ENCODE measurements at places on chromosomes 13 and 19. TPM values are rescaled to one million over a fixed set of nuclear protein-coding genes. Genes with fewer than 3 reads are reported as not detected.
A peak's percentile ranks its signal among the peaks of the same experiment; 100 is the strongest.

Gene CABP5
- not detected for total RNA-seq

Gene TMEM59L
- total RNA-seq: not detected

Gene CLEC11A
- total RNA-seq: 6.1 TPM

Gene NOTCH3
- total RNA-seq: 54.5 TPM

Gene PSG11
- total RNA-seq: not detected

Gene CYP4F8
- total RNA-seq: not detected

Gene MLNR
- total RNA-seq: not detected

Gene OR7D2
- total RNA-seq: not detected

Gene TRPC4
- total RNA-seq: 0.39 TPM

Gene ANKLE1
- total RNA-seq: 13.6 TPM

Gene LYPD3
- total RNA-seq: not detected

DNA sequence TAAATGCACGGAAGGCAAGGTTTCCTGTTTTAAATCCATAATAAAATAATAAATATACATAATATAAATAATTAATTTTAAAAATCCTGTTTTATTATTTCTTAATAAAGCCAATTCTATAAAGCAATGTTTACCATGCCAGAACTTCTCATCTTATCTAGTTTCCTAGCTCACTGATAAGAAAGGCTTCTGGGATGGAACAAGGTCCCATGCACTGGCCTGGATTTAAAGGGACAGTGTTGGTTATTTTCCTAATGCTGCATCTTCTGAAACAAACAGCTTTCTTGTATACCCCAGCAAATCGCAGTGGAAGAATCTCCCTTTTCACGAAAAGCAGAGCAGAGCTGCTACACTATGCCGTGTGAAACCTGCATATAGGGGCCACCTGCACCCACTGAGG is 68.8 kb downstream of the LNX2 start:
- no peaks in the 10 kb centered on the region for H3K4me1 ChIP-seq
- peaks cover 15% of the 10 kb centered on the region for H3K36me3 ChIP-seq
- no peaks in the 10 kb centered on the region for H3K27me3 ChIP-seq
- no peak overlapping the region for H3K4me3 ChIP-seq
- no peak for DNase-seq
- no peak overlapping the region for H3K27ac ChIP-seq

GRCh38 chr19:53945441-53945840 is 17.3 kb upstream of the CACNG8 start:
- no peak overlapping the region for H3K27ac ChIP-seq
- no peaks in the 10 kb centered on the region for H3K27me3 ChIP-seq
- no peak for DNase-seq
- H3K4me3 ChIP-seq: no peak overlapping the region
- no peaks in the 10 kb centered on the region for H3K4me1 ChIP-seq

DNA sequence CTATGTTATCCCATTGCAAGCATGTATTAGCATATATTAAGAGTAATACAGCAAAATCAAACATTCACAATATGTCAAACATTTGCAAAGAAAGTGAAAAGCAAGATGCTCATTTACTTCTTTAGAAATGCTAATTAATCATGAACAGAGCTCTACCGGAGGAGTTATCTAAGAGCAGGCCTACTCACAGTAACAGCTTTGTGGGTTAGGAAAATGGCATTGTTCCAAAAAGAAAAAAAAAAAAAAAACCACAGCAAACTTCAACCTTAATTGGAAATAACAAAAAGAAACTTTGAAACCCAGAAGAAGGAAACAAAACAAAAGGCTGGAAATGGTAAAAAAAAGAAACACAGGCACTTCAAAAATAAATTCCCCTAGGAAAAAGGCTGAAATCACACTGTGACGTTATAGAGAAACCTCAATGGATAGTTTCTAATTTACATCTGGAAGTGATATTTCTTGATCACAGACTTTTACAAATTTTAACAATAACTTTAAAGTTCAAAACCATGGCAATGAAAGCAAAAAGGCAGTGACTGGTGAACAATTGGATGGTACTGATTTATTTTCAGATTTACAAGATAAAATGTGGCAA is 1236.8 kb upstream of the SPRY2 start:
- H3K4me3 ChIP-seq: no peak overlapping the region
- no peaks in the 10 kb centered on the region for H3K36me3 ChIP-seq
- no peak for DNase-seq
- no peak overlapping the region for H3K27ac ChIP-seq
- no peaks in the 10 kb centered on the region for H3K4me1 ChIP-seq

- no peaks in the 10 kb centered on the region for H3K27me3 ChIP-seq
- H3K36me3 ChIP-seq: no peaks in the 10 kb centered on the region
- H3K4me3 ChIP-seq: no peak overlapping the region
- peaks cover 38% of the 10 kb centered on the region for H3K4me1 ChIP-seq
Observed at GRCh38 chr13:113489171-113489548, 1.4 kb downstream of the DCUN1D2 start.

GRCh38 chr19:36245210-36246005 is 30.5 kb downstream of the ZNF146 start:
- no peaks in the 10 kb centered on the region for H3K27me3 ChIP-seq
- H3K4me3 ChIP-seq: peak overlapping the region; percentile 48
- no peaks in the 10 kb centered on the region for H3K36me3 ChIP-seq
- no peak overlapping the region for H3K27ac ChIP-seq

GRCh38 chr19:31380854-31381253 is 31.6 kb upstream of the TSHZ3 start:
- no peak for DNase-seq
- no peak overlapping the region for H3K27ac ChIP-seq
- H3K27me3 ChIP-seq: no peaks in the 10 kb centered on the region

GRCh38 chr13:72726726-72727416 is 558 bp downstream of the MZT1 start:
- no peaks in the 10 kb centered on the region for H3K36me3 ChIP-seq
- peak overlapping the region; percentile 80 for H3K27ac ChIP-seq
- DNase-seq: peak; percentile 36
- H3K27me3 ChIP-seq: no peaks in the 10 kb centered on the region
- peaks cover 22% of the 10 kb centered on the region for H3K4me1 ChIP-seq

GRCh38 chr19:3465552-3465951 is 14.8 kb downstream of the SMIM24 start:
- H3K27ac ChIP-seq: no peak overlapping the region
- H3K36me3 ChIP-seq: peaks cover 31% of the 10 kb centered on the region
- H3K4me1 ChIP-seq: no peaks in the 10 kb centered on the region
- H3K27me3 ChIP-seq: no peaks in the 10 kb centered on the region
- H3K4me3 ChIP-seq: no peak overlapping the region

DNA sequence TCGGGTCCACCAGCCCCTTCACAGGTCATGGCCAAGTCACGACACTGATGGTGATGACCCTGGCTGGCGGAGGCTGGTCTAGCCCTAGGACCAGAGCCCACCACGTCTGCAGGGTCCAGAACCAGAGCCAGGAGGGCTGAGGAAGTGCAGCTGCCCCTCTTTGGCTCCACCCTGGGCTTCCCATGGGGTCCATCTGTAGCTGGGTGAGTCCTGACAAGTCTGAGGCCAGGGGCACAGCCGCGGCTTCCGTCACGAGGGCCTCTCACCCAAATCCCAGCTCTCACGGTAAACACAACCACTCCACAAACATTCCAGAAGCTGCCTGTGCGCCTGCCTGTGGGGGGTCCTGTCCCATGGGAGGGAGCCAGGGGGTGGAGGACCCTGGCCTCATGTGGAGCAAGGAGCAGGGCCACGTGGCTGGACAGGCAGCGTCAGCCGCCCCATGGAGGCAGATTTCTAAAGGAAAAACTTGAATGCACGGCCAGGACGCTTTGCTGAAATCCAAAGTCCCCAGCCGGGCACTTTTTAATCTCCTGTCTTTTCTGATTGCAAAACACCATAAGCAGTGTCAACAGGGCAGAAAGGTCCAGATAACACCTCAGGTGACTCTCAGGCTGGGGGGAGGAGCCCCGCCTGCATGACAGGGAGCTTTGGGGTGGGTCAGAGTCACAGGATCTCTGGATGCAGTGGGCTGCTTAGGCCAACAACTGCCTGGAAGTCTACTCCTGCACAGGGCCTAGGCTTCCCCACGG is 29.9 kb downstream of the CEBPG start:
- peaks cover 13% of the 10 kb centered on the region for H3K4me1 ChIP-seq
- no peaks in the 10 kb centered on the region for H3K27me3 ChIP-seq
- DNase-seq: peak; percentile 77
- no peak overlapping the region for H3K4me3 ChIP-seq
- H3K36me3 ChIP-seq: no peaks in the 10 kb centered on the region
- H3K27ac ChIP-seq: no peak overlapping the region

GRCh38 chr13:48678316-48678715 is 24.6 kb downstream of the CYSLTR2 start:
- no peak overlapping the region for H3K4me3 ChIP-seq
- H3K27ac ChIP-seq: no peak overlapping the region
- H3K36me3 ChIP-seq: no peaks in the 10 kb centered on the region

- no peak for DNase-seq
- no peaks in the 10 kb centered on the region for H3K27me3 ChIP-seq
- H3K27ac ChIP-seq: no peak overlapping the region
- H3K4me1 ChIP-seq: peaks cover 10% of the 10 kb centered on the region
- H3K36me3 ChIP-seq: no peaks in the 10 kb centered on the region
- H3K4me3 ChIP-seq: no peak overlapping the region
Observed at GRCh38 chr13:71242201-71242600, 624.8 kb downstream of the DACH1 start.

DNA sequence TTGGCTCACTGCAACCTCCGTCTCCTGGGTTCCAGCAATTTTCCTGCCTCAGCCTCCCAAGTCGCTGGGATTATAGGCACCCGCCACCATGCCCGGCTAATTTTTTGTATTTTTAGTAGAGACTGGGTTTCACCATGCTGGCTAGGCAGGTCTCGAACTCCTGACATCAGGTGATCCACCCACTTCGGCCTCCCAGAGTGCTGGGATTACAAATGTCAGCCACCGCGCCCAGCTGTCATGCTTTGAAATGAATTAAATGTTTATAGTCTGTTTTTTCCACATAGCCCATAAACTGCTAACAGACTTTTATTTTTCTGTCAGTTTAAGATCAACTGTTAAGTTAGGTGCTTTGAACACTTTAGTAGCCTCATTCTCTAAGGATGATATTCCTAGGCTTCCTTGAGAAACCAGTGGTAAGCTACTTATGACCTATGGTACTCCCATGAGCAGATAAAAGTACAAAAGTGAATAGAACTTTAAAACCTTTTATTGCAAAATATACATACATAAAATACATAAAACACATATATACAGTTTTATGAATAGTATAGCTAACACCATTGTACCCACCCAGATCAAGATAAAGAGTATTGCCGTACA is 13.6 kb downstream of the TPP2 start:
- peaks cover 63% of the 10 kb centered on the region for H3K36me3 ChIP-seq
- no peaks in the 10 kb centered on the region for H3K27me3 ChIP-seq
- H3K4me3 ChIP-seq: no peak overlapping the region
- H3K27ac ChIP-seq: no peak overlapping the region
- DNase-seq: no peak
- H3K4me1 ChIP-seq: no peaks in the 10 kb centered on the region

DNA sequence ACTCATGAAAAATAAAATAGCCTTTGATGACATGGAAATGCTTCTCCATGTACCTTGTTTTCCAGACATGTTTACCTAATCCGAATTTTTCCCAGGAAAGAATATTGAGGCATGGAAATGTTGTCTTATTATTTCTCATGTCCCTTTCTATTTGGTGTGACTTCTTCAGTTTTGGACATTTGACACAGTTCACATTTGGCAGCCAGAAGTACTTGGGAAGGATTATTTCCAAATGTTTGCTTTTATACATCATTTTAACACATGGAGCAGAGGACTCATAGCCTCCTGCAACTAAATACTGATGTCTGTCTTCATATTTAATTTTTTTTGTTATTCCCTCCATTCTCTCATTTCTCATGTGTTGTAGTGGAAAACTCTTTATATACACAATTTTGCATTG is 94.3 kb downstream of the POSTN start:
- no peak for DNase-seq
- H3K4me1 ChIP-seq: no peaks in the 10 kb centered on the region
- no peak overlapping the region for H3K27ac ChIP-seq
- H3K4me3 ChIP-seq: no peak overlapping the region
- H3K27me3 ChIP-seq: no peaks in the 10 kb centered on the region

DNA sequence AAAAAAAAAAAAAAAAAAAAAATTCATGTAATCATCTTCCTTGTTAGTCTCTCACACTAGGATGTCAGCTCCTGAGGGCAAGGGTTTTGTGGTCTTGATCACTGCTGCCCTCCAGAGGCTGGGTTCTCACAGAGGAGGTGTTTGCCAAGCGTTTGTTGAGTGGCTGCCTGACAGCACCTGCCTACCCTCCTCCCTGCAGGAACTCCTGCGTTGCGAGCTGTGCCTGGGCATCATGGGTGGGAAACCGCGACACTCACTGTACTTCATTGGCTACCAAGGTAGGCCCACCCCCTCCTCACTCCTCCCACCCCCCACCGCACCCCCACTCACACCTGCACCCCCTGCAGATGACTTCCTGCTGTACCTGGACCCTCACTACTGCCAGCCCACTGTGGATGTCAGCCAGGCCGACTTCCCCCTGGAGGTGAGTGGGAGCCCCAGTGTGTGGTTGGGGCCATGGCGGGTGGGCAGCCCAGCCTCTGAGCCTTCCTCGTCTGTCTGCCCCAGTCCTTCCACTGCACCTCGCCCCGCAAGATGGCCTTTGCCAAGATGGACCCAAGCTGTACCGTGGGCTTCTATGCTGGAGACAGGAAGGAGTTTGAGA is 8.1 kb downstream of the ATG4D start:
- H3K4me1 ChIP-seq: no peaks in the 10 kb centered on the region
- H3K27me3 ChIP-seq: no peaks in the 10 kb centered on the region
- DNase-seq: peak; percentile 22
- H3K36me3 ChIP-seq: peaks cover 67% of the 10 kb centered on the region
- H3K4me3 ChIP-seq: no peak overlapping the region

GRCh38 chr13:45941261-45941660 is 89.7 kb upstream of the SIAH3 start:
- no peaks in the 10 kb centered on the region for H3K4me1 ChIP-seq
- no peak overlapping the region for H3K4me3 ChIP-seq
- no peak for DNase-seq
- H3K27me3 ChIP-seq: no peaks in the 10 kb centered on the region
- no peaks in the 10 kb centered on the region for H3K36me3 ChIP-seq
- H3K27ac ChIP-seq: no peak overlapping the region

DNA sequence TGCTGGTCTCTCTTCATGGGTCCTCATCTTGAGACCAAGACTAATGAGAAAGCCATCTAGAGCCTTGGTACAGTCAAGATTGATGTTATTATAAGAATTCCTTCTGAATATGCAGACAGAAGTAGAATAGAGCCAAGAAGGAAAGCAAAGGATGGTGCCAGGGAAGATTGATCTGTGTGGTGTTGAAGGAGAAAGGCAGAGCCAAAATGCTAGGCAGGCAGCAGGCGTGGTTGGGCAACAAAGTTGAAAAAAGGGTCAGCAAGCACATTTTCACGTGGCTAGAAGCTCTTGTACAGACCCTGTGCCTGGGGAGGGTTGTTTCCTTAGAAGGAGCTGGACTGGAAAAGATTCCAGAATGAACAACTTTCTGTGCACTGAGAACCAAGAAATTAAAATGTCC is 319.7 kb upstream of the ARGLU1 start:
- H3K4me3 ChIP-seq: no peak overlapping the region
- DNase-seq: no peak
- H3K27ac ChIP-seq: no peak overlapping the region
- no peaks in the 10 kb centered on the region for H3K4me1 ChIP-seq
- no peaks in the 10 kb centered on the region for H3K36me3 ChIP-seq
- H3K27me3 ChIP-seq: no peaks in the 10 kb centered on the region
